CD8-positive, alpha-beta memory T cell (primary cell): ENCODE measurements at places on chromosomes 3 and 15.

- no peak for DNase-seq
These were observed 25.3 kb upstream of the ANKRD28 start for GRCh38 chr3:15823092-15823491.

DNA sequence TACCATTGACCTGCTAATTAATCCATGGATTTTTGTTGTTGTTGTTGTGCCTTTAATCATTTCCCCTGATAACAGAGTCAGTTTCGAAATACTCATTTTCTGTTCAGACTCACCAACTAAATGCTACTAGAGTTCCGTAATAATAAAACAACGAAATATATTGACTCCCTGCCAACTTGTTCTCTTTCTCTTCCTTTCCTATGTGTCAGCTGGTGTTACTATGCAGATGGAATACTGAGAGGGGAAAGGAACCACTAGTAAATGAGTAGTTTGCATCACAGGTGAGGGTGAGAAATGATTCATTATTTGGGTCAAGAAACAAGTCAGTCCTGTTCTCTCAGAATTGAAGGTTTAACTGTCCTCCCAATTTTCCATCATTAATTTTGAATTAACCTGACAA, 1027.3 kb downstream of the TUSC7 start:
- no peak for DNase-seq

GRCh38 chr3:173789530-173790162, 392.1 kb downstream of the NLGN1 start:
- no peak for DNase-seq

- DNase-seq, result no peak
These were observed 27.5 kb downstream of the CRYGS start for GRCh38 chr3:186516646-186517045.

DNA sequence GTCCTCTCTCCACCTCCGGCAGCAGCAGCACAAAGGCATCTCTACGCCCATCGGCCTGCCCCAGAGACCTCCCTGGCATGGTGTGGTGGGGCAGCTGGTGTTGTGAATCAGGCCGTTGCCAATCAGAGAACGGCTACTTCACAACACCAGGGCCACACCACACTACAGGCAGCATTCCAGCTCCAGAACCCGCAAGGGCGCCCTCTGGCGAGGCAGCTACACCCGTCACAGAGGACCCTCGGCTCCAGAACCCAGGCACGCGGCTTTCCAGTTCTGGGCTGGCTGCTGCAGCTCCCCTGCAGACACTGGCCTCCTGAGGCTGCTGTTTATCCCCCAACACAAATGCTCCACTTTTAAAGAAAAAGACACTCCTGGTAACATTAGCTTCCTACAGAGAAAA, 127.5 kb upstream of the TOPAZ1 start:
- peak; percentile 7 for DNase-seq

DNA sequence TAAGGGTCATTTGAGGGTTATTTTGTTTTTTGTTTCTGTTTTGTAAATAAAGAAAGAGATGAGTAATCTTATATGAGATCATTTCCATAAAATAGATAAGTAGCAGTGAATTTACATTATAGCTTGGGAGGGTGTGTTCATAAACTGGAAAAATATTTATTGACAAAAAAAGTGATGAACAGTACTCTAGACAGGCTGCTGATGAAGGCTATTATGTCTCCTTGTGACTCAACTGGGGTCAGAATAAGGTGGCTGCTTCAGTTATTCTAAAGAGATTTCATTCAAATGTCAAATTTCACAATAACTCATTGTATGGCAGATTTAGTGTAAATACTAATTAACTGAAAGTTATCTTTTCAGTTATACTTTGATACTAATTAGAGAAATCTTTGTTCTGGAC, 251.1 kb upstream of the CMC1 start:
- no peak for DNase-seq

DNA sequence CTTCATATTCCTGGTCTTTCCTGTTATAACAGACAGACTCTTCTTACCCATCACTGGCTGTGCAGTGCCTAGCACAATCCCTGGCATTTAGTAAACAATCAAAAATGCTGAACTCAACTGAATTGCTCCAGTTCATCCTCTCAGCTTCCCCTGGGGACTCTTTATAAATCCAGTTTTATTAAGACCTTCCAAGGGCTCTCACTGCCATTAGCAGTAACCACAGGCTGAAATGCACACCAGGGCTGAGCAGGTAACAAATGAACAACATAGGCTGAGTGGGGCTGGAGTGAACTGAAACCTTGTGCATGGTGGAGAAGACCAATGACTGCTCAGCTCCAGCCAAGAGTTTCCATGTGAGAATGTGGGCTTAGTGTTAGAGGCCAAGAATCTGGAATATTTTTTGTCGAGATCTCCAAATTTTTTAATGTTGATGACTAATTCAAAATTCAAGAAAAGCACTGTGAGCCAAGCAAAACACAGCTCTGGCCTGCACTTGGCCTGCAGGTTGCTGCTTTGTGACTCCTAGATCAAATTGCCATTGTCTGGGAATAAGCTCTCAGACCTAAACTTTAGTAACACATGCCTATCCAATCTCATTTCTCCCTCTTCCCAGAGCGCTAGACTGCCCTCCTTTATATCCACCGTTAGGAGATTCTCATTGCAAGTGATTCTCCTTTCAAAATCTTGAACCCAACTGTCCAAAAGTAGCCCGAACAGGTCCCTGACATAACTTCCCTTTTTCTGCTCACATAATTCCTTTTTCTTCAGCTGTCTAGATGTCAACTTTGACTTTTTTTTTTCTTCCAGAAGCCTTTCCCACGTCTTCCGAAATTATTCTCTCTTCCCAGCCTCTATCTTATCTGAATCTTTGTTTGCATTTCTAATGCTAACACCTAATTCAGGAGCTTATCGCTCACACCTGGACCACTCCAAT, 7.4 kb downstream of the SQOR start:
- no peak for DNase-seq

- DNase-seq, result no peak
These were observed 20.4 kb downstream of the UACA start for GRCh38 chr15:70742928-70743327.

DNA sequence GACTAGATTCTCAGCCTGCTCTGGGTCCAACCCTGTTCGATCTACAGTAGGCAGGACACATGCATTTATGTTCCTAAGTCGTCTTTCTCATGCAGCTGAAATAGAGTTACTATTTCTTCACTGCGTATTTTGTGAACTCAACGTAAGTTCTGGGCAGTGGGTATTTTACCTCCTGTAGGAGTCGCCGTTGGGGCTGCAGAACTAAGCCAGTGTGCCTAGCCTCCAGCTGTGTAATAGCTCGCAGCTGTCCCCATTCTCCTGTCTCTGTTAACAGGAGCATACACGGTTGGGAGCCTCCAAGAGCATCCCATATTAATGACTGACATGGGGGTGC, 58.4 kb upstream of the HRH1 start:
- no peak for DNase-seq
